ENCODE measurements at places on chromosomes 16 and 17. TPM values are rescaled to one million over a fixed set of nuclear protein-coding genes. Genes with fewer than 3 reads are reported as not detected.

DNA sequence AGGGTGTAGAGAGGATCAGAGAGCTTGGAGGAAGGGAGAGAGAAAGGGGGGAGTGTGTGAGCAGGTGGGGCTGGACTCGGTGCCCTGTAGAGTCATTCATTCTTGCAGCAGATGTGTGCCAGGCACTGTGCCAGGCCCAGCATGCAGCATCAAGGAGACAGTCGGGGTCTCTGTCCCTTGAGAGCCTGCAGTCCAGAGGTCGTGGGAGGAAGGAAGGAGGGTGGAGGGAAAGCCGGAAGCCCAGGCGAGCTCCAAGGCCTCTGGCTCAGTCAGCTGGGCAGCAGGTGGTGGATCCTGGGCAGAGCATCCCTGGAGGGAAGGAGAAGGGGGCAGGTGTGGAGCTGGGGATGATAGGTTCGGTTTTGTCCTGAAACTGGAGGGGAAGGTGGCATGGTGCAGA is 27.5 kb downstream of the EPN2 start:
- no peak for DNase-seq

GRCh38 chr16:3597676-3598075 is 13.7 kb downstream of the SLX4 start:
- DNase-seq, result no peak

- DNase-seq, result peak; percentile 50
Measured at GRCh38 chr17:68777243-68777855, 176.2 kb upstream of the FAM20A start.

The MYLK3 gene
- 0.13 TPM for polyA plus RNA-seq

Measured in urinary bladder (tissue), 4 donors.